ENCODE measurements at places on chromosomes 11 and 22.

DNA sequence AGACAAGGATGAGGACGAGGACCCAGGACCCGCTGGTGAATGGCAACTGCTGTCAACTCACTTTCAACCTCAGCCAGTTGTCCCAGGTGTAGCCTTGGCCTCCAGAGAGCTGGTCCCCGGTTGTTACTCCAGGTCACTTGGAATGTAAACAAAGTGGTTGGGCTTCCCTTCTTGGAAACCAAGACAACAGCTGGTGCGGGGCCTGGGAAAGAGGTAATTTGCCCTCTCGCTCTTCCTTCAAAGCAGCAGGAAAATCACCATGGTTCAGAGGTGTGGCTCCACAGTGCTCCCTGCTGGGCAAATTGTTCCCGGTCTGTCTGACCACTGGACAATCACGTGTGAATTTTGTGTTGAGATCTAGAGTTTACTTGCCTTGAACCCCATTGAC, 15.0 kb downstream of the SLC1A2 start:
- peak; percentile 21 for DNase-seq

DNA sequence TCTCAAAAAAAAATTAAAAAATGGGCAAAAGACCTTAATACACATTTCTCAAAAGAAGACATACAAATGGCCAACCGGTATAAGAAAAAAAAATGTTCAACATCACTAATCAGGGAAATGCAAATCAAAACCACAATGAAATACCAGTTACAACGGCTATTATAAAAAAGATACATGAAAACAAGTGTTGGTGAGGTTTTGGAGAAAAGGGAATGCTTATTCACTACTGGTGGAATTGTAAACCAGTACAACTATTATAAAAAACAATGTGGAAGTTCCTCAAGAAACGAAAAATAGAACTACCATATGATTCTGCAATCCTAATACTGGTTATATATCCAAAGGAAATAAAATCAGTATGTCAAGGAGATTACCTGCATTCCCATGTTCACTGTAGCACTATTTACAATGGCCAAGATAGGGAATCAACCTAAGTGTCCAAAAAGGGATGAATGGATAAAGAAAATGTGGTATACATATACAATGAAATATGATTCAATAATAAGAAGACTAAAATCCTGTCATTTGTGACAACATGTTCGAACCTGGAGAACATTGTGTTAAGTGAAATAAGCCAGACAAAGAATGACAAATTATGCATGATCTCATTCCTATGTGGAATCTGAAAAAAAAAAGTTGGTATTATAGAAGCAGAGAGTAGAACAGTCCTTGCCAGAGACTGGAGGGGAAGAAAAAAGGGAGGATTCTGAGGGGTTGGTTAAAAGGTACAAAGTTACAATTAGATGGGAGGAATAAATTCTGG, 256.9 kb upstream of the PITPNB start:
- no peak for DNase-seq

DNA sequence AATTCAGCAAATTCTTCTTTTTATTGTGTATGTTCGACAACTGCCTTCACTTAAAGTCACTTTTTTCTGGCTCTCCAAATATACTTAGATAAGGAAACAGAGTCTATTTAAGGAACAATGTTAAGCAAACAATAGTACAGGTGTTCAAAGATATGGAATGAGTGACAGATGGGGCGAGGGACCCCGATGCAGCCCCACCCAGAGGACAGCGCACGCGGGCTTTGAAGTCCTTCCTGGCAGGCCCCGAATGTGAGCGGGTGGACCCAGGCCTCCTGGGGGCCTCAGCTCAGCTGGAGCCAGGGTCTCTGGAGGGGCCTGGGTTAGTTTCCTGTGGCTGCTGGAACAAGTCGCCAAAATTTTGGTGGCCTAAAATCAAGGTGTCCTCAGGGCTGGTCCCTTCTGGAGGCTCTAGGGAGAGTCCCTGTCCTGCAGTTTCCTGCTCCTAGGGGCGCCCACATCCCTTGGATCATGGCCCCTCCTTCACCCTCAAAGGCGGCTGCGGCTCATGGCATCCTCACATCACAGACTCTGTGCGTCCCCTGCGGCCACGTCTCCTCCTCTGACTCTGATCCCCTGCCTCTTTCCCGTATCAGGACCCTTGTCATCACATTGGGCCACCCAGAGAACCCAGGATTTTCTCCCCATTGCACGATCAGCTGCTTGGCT, 40.6 kb upstream of the KCNQ1OT1 start:
- DNase-seq = no peak

- DNase-seq = no peak
These were observed 13.5 kb downstream of the KCNC1 start for GRCh38 chr11:17748044-17748443.

DNA sequence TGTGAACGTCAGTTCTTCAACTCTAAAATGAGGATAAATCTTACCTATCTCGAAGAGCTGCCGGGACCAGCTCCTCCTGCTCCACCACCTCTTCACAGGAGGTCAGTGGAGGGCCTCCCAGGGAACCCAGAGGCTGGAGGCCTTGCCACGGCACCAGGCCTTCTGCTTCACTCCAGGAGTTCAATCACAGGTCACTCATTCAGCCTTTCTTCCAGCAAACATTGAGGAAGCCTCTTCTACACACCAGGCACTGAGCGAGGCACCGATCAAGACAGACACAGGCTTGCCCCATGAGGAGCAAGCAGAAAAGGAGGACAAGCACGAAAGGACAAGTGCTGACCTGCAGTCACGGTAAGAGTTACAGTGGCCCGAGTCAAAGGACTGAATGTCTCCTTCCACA, 64.8 kb upstream of the WNT11 start:
- DNase-seq = no peak

- no peak for DNase-seq
These were observed 89.2 kb downstream of the GRAMD1B start for GRCh38 chr11:123519055-123519796.

DNA sequence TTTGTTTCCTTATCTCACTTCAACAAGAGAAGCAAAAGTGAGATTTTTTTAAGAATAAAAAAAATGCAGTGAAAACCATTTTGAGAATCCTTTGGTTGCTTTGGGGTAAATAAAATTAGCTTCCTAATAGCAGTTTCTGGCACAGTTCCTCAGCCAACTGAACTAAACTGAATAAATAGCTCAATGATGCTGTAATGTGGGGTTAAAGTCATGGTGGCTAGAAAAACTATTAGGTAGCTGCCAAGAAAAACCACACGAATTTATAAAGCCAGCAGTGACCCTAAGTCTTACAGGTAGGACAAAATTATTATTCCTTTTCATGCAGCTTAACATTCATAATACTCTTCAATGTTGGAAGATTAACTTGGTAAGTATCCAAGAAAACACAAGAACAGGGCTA, 142.4 kb downstream of the APIP start:
- DNase-seq = no peak

DNA sequence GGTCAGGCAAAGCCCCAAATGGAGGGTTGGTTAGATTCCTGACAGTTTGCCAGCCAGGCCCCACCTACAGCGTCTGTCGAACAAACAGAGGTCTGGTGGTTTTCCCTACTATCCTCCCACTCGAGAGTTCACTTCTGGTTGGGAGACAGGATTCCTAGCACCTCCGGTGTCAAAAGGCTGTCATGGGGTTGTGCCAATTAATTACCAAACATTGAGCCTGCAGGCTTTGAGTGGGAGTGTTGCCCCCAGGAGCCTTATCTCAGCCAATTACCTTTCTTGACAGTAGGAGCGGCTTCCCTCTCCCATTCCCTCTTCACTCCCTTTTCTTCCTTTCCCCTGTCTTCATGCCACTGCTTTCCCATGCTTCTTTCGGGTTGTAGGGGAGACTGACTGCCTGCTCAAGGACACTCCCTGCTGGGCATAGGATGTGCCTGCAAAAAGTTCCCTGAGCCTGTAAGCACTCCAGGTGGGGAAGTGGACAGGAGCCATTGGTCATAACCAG, 4.7 kb upstream of the TTC36 start:
- peak; percentile 22 for DNase-seq

GRCh38 chr11:117900121-117900648, 23.7 kb upstream of the FXYD6 start:
- no peak for DNase-seq

- no peak for DNase-seq
These were observed 47.2 kb downstream of the USP28 start for GRCh38 chr11:113828191-113828590.

DNA sequence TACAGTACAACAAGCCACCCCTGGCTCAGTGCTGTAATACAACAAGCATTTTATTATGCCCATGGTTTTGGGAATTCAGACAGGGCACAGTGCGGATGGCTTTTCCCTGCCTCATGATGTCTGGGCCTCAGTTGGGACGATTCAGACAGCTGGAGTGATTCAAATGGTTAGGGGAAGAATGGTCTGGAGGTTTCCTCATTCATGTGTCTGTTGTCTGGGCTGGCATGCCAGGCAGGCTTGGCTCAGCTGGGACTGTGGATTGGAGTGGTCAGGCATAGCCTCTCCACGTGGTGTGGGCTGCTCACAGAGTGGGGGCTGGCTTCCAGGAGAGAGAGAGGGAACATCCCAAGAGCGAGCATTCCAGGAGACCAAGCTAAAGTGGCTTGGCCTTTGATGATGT, 164.4 kb downstream of the C11orf91 start:
- DNase-seq = no peak

- DNase-seq = peak; percentile 82
These were observed 13.6 kb upstream of the RFPL2 start for GRCh38 chr22:32218470-32218869.

DNA sequence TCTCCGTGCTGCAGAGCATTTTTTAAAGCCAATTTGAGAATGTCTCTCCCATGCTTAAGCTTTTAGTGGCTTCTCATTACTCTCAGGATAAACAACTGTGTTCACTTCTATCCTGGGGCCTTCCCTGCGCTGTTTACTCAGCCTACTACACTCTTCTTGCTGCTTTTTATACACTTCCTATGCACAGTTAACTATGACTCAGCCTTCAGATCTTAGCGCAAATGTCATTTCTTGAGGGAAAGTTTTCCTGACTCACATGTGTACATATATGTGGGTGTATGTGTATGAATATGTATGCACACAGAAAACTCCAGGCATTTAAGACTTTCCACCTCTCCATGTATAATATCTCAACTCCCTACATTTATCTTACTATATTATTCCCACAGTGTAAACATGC, 9.8 kb downstream of the THAP12 start:
- DNase-seq = no peak

GRCh38 chr11:86558207-86558606, 114.2 kb downstream of the ME3 start:
- no peak for DNase-seq

DNA sequence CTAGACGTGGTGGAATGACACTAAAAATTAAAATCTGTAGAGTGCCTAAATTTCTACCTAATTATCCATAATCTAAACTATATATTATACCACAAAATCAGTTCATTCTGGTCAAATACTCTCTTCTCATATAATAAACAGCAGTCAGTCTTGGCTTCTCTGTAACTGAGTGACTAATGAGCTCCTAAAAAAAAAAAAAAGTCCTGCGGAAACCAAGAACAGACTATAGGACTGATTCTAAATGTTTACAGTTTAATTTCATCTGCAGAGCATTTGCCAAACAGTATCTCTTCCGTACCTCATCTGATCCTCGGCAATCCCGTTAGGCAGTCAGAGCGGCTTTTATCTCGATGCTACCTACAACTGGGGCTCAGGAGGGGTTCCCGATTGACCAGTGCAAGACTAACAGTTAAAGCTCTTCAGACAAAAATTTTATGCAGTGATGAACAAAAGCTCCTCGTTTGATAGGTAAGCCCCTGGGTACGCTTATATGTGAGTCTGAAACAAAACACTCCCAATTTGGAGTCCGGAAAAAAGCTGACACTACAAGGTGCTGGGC, 686 bp downstream of the KIF18A start:
- DNase-seq = peak; percentile 20

GRCh38 chr11:118607401-118608359, at the start of gene PHLDB1:
Gene PHLDB1, plus strand, starts transcription at chr11:118607615. Its CDS starts 6,222 bp downstream, at chr11:118613837.
- DNase-seq = peak; percentile 43

DNA sequence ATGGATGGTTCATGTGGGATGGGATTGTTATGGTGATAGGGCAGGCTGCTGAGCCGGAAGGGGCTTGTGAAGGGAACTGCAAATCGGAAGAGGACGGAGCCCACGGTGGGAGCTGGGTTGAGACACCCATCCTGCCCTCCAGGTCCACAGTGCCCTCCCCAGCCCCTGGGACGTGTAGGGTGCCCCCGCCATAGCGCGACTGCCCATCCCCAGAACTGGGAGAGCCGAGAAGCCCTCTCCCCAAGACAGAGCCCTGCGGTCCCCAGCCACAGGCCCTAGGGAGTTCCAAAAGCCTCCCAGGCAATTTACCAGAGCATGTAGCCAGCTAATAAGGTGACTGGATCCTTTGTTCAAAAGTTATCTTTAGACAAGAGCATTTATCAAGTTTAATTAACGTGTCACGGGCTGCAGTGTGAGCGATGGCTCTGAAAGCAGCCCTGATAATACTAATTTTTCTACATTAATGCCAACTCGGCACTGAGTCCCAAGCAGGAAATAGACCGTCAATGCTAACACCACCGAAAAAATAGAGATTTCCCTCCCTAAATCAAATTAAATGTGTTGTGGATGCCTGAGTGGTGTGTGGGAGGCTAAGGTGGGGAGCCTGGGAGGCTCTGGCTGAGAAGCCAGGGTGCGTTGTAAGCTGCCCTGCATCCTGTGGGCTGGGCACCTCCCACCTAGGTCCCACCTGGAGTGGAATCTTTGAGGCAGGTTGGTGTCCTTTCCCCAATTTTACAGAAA, 76.8 kb upstream of the RTL6 start:
- DNase-seq = no peak

DNA sequence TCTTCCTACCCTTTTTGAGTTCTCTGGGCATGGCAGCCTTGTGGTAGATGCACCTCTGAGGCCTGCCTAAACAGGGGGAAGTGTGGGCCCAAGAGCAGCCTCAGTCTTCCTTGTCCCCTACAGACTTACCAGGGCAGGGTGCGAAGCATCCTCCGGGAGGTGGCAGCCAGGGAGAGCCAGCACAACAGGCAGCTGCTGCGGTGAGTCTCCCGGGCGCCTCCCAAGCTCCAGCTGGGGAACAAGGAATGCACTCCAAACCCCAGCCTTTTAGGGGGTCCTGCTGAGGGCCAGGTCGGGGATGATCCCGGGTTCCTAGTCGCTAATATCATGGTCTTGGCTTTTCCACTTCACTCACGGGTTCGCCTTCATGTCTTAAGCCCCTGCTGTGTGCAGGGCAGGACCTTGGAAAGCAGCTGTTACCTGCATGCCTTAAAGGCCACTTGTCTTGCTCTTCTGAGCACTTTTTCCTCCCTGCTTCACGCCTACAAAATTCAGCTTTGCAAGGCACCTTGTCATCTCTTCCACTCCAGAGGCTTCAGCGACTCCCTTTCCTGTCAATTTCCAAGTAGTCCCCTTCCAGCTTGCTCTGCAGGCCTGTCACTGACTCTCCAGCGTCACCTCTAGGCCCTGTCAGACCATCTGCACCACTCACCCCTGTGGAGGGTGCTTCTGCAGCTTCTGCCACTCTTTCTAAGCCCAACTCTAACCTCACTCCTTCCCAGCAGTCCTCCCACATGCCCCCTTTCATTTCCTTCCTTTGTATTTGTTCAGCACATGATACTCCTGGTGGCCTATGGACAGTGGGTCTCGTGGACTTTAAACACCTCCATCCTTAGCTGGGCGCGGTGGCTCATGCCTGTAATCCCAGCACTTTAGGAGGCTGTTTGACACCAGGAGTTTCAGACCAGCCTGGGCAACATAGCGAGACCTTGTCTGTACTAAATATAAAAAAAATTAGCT, 57.0 kb downstream of the PISD start:
- no peak for DNase-seq
